ENCODE measurements at places on chromosomes 7 and 10.

- DNase-seq: no peak
Measured at GRCh38 chr7:68868978-68869377, 729.3 kb upstream of the AUTS2 start.

- no peak for DNase-seq
Measured at GRCh38 chr10:34348917-34349485, 466.1 kb downstream of the PARD3 start.

GRCh38 chr7:47283497-47284131 is 298.3 kb downstream of the TNS3 start:
- DNase-seq: peak; percentile 75

DNA sequence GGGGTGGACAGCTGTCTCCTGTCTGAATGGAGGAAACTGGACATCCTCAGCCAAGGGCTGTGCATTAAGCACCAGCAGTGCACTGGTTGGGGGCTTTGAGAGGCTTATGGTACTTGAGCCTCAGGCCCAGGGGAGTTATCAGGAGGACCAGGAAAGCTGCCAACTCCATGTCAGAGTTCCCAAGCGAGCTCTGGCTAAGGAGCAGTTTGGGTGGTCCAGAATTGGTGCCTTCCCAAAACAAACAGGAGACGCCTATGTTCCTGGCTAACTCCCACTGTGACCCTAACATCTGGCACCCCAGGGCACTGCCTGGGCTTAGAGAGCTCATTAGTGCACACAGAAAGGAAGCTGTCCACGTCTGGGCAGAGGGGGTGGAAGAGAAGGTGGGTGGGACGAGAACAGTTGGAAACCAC is 408.6 kb upstream of the NPVF start:
- DNase-seq: no peak

DNA sequence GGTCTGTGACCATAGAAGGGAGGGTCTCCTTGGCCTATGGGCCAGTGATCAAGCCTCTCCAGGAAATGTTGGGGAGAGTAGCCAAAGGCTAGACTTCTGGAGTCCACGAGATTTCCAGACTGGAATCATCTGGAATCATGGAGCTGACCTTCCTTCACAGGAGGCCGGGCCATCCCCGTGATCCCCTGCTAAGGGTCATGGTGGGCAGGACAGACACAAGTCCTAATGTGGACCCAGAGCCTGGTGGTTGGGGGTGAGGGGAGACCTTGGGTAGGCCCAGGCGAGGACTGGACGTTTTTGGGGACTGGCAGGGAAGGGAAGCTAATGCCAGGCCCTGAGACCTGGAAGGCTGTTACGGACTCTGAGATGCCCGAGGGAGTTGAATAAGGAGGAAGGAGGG is 9.8 kb upstream of the GRID1 start:
- no peak for DNase-seq

DNA sequence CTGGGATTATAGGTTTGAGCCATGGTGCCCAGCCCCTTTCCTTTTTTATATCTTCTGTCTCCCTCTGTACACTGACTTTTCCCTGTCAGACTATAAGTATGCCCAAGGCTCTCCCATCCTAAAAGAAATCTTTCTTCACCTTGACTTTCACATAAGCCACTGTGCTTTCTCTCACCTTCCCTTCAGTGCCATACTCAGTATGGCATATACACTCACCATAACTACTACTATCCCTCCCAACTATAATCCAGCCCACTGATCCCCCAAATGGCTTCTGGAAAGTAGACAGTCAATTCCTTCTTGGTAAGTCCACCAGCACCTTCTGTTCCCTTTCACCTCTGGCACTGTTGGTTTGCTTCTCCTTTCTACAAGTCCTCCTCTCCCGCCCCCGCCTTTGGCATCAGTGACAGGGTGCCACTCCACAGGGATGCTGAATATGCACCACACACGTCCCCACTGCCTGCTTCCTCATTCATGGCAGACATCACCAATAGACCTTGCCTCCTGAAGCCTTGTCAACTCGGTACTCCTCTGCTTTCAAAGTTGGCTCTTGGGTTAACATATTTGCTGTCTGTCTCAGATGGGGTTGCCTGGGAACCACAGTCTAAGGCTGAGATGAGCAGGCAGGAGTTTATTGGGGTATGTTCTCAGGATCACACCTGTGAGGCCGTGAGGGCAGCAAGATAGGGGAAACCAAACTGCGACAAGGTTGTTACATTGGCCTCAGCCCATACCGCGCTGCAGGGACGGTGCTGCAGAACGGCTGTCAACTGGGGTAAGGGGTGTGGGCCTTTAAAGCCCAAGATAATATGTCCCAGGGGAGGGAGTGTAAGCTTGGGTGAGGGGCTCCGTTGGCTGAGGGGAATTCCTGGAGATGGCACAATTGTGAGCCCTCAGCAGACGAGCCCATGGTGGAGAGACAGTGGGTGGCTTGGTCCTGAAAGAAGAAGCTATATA is 7.2 kb upstream of the PSAP start:
- DNase-seq: no peak

DNA sequence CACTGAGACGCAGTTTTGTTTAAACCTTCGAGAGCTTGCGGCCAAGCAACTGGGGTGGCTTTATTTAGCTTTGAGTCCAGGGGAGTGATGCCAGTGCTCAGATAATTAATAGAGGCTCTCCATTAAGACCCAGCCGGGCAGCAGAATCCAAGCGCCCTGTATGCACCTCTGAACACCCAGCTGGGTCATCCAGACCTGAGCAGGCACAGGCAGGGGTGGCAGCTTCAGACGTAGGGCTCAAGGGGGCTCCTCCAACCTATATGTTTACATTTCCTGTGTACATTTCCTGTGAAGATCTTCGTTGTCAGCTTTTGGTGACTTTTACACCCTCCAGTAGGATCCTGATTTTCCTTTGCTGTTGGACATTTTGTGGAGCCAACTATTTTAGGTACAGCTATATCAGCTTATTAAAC is 719.5 kb downstream of the LRMDA start:
- DNase-seq: no peak

- no peak for DNase-seq
Measured at GRCh38 chr7:93310346-93310745, 78.2 kb downstream of the VPS50 start.

GRCh38 chr7:88071994-88072714 is 138.1 kb downstream of the ADAM22 start:
- no peak for DNase-seq

DNA sequence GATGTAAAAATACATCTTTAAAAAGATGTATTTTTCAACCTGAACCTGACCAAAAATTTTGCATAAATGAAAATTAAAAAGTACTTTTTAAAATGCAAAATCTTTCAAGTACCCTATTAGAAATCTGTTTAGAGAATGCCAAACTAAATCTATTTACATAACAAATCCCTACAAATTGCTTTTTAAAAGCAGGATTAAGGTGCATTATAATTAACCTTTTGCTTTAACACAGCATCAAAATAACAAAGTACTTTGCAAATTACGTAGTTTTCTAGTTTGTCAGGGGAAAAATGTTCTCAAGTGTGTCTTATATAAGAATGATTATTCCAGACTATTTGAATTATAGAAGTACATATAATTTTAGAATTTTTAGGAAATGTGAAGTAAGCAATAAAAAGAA is 160.8 kb downstream of the VPS50 start:
- DNase-seq: no peak

- DNase-seq: no peak
Measured at GRCh38 chr10:89805599-89806013, 104.2 kb downstream of the KIF20B start.

GRCh38 chr7:31204071-31204470 is 136.5 kb downstream of the NEUROD6 start:
- no peak for DNase-seq

- DNase-seq: no peak
Measured at GRCh38 chr7:139172775-139173174, 58.3 kb upstream of the UBN2 start.

DNA sequence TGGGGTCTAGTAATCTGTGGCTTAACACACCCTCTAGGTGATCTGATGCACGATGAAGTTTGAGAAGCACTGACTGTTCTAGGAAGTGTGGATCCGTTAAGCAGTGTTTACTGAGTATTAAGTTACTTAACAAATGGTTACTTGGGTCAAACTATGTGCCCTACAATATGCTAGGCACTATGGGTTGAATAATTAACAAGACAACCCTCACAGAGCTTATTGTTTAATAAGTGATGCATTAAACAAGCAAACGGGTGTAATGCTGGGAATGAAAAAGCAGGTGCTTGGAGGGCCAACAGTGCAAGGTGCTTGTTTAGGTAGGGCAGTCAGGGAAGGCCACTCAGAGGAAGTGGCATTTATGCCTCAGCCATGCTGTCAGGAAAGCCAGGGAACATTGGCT is 378.0 kb upstream of the PODXL start:
- DNase-seq: no peak

- DNase-seq: no peak
Measured at GRCh38 chr10:42242135-42242805, 396.1 kb downstream of the ZNF33B start.

- DNase-seq: no peak
Measured at GRCh38 chr7:36393826-36394225, 4.2 kb downstream of the ANLN start.

- no peak for DNase-seq
Measured at GRCh38 chr10:13400196-13400965, 52.3 kb upstream of the SEPHS1 start.

DNA sequence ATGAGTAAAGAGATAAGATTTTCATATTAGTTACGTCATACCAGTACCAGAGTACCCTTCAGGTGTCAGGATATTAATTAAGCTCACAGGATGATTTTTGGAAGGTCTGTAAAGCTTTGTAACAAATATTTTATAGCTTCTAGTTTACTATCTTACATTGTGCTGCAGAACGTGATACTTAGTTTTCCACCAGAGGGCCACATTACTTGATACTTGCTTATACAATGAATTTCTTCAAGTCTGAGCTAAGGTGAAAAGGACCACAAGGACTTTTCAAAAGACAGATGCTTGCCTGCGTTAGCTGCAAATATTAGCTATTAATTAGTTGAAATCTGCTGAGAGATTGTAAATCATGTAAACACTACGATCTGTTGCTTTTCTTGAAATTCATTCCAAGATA is 12.2 kb downstream of the FOXP2 start:
- DNase-seq: peak; percentile 64

DNA sequence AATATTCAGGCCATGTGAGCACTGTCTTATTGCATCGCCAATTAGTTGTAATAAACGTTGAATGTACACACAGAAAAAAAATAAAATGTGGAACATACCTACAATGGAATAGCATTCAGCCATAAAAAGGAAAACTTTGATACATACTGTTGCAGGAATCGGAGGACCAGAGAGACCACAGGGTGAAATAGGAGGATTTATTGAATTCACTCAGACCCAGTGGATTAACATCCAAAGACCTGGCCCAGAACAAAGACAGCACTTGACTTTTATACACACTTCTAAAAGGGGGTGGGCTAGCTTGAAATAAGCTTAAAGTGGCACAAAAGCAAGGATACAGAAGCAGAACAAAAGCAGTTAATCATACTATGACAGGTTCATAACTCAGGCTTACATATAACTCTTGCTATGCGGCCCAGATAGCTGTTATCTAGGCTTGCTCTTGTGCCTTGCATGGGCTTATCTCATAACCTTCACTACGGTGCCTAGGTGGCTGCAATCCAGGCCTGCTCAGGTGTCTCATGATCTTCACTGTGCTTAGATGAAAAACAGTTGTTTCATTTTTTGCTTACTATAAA is 292.2 kb upstream of the TAC1 start:
- no peak for DNase-seq

DNA sequence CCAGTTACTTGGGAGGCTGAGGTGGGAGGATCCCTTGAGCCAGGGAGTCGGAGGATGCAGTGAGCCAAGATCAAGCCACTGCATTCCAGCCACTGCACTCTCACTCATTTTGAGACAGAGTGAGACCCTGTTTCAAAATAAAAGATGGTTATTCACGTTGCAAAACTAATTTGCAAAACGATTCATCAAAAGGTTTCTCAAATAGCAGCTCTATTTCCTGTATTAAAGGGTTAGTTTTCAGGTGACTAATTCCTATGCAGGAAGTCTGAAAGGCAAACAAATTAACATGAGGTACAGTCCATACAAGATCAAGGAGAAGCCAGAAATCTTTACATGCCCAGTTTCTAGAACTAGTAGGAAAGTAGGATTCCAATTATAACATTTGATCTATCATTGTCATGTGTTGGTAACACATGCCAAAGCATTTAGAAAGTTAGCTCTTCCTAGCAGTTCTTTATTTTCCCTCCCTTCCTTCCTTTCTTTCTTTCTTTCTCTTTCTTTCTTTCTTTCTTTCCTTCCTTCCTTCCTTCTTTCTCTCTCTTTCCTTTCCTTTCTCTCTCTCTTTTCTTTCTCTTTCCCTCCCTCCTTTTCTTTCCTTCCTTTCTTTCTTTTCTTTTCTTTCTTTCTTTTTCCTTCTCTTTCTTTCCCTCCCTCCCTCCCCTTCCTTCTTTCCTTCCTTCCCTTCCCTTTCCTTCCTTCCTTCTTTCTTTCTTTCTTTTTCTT is 49.3 kb downstream of the DENND2A start:
- DNase-seq: no peak

DNA sequence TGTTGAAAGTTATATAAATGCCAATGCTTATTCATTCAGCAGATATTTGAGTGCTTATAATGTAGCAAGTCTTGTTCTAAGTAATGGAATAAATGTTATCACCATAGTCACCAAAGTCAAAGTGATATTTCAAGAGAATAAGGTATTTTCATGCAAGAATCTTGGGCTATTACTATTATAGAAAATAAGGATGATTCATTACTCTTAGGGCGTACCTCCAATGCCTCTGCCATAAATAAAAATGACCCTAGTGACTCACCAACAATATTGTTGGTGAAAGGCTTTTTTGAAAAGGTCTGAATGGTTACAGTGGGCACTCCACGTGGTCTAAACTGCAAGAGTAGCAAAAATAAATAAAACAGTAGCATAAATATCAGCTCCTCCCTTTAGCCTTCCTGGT is 68.4 kb downstream of the RALA start:
- no peak for DNase-seq

All from HT-29 (cell line).